A549 treated with DMSO at 1 μM for 4 hours (cell line): ENCODE measurements at places on chromosomes 2 and 18. TPM values are rescaled to one million over a fixed set of nuclear protein-coding genes. Genes with fewer than 3 reads are reported as not detected.

STON1 gene
- total RNA-seq: 0.24 to 0.46 TPM (median 0.38 TPM) in 5 replicates

ACKR3 gene
- total RNA-seq: 28.5 to 36.5 TPM (median 35.4 TPM) in 5 replicates

ZC3H6 gene
- 0.34 to 0.53 TPM (median 0.52 TPM) in 5 replicates for total RNA-seq

UNC50 gene
- 43.8 to 50.7 TPM (median 46.3 TPM) in 5 replicates for total RNA-seq

DPY30 gene
- 106 to 119 TPM (median 108 TPM) in 5 replicates for total RNA-seq

ACYP2 gene
- total RNA-seq: 6.8 to 9.1 TPM (median 7.8 TPM) in 5 replicates

NFATC1 gene
- total RNA-seq: 5.4 to 7.0 TPM (median 6.3 TPM) in 5 replicates

CD207 gene
- not detected in 5 replicates for total RNA-seq

LRRC30 gene
- not detected in 5 replicates for total RNA-seq

KIF5C gene
- 0.29 to 0.60 TPM (median 0.36 TPM) in 5 replicates for total RNA-seq

IL36B gene
- 0.15 to 0.25 TPM (median 0.24 TPM) in 3 of 5 replicates, not detected in the others for total RNA-seq

FSHR gene
- total RNA-seq: not detected in 5 replicates

DLX2 gene
- total RNA-seq: 0.61 to 0.89 TPM (median 0.74 TPM) in 5 replicates

DCTN1 gene
- 111 to 159 TPM (median 138 TPM) in 5 replicates for total RNA-seq

NT5C1B gene
- not detected in 5 replicates for total RNA-seq

MYCN gene
- not detected in 5 replicates for total RNA-seq
